ENCODE measurements at places on chromosomes 2 and 18.

GRCh38 chr2:43944915-43945314 lies 50.9 kb downstream of the LRPPRC start:
- H3K4me1 ChIP-seq, result no peaks in the 10 kb centered on the region
- no peaks in the 10 kb centered on the region for H3K27me3 ChIP-seq
- H3K27ac ChIP-seq, result no peak overlapping the region
- peaks cover 4% of the 10 kb centered on the region for H3K36me3 ChIP-seq
- DNase-seq, result no peak
- no peak overlapping the region for H3K4me3 ChIP-seq

GRCh38 chr2:23460228-23460627 lies 75.2 kb downstream of the KLHL29 start:
- H3K27ac ChIP-seq, result no peak overlapping the region
- H3K27me3 ChIP-seq, result peaks cover 2% of the 10 kb centered on the region
- H3K4me3 ChIP-seq, result no peak overlapping the region
- DNase-seq, result no peak
- H3K4me1 ChIP-seq, result no peaks in the 10 kb centered on the region

GRCh38 chr2:231930593-231931281 lies 4.5 kb upstream of the NPPC start:
- no peaks in the 10 kb centered on the region for H3K4me1 ChIP-seq
- no peaks in the 10 kb centered on the region for H3K36me3 ChIP-seq
- H3K27me3 ChIP-seq, result peaks cover 20% of the 10 kb centered on the region
- H3K27ac ChIP-seq, result no peak overlapping the region
- DNase-seq, result no peak

GRCh38 chr2:241257419-241258032 lies 57.9 kb downstream of the HDLBP start:
- H3K4me1 ChIP-seq, result peaks cover 33% of the 10 kb centered on the region
- H3K27me3 ChIP-seq, result peaks cover 4% of the 10 kb centered on the region
- peaks cover 21% of the 10 kb centered on the region for H3K36me3 ChIP-seq
- H3K4me3 ChIP-seq, result peak overlapping the region; percentile 77

DNA sequence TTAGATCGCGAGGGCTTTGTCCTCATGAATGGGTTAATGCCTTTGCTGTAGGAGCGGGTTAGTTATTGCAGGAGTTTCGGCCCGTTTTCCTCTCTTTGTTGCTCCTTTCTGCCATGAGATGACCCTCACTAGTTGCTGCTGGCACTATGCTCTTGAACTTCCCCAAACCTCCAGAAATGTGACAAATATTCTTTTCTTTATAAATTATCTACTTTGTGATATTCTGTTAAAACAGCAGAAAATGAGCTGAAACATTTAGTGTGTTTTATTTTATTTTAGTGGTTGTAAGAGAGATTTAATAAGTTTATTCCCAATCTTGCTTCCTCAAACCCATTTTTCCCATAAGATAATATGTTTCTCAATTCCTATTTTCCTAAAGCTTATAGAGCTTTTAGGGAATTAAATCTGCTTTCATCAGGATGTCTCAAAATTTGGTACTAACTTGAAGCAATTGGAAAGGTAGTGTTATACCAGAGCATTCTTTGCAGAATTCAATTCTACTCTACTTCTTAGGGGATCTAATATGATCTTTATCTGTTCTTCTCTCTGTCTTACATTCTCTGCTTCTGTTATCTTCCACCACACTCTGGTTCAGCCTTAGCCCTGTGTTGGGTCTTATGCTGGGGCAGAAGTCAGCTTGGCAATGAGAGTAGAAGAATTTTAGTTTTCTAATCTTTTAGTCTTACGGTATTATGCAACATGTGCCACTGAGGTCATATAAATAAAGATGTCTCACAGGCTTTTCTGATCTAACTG lies 23.1 kb downstream of the DDX1 start:
- no peak overlapping the region for H3K4me3 ChIP-seq
- no peak overlapping the region for H3K27ac ChIP-seq
- DNase-seq, result no peak
- peaks cover 17% of the 10 kb centered on the region for H3K4me1 ChIP-seq

GRCh38 chr2:241481687-241482086 lies 26.7 kb downstream of the STK25 start:
- H3K4me3 ChIP-seq, result no peak overlapping the region
- no peak overlapping the region for H3K27ac ChIP-seq
- no peaks in the 10 kb centered on the region for H3K27me3 ChIP-seq
- no peaks in the 10 kb centered on the region for H3K36me3 ChIP-seq
- no peak for DNase-seq
- H3K4me1 ChIP-seq, result no peaks in the 10 kb centered on the region

GRCh38 chr2:1931003-1931914 lies 186.9 kb upstream of the PXDN start:
- no peak for DNase-seq
- H3K4me1 ChIP-seq, result peaks cover 6% of the 10 kb centered on the region
- H3K27me3 ChIP-seq, result no peaks in the 10 kb centered on the region
- no peak overlapping the region for H3K27ac ChIP-seq
- no peak overlapping the region for H3K4me3 ChIP-seq
- H3K36me3 ChIP-seq, result no peaks in the 10 kb centered on the region

DNA sequence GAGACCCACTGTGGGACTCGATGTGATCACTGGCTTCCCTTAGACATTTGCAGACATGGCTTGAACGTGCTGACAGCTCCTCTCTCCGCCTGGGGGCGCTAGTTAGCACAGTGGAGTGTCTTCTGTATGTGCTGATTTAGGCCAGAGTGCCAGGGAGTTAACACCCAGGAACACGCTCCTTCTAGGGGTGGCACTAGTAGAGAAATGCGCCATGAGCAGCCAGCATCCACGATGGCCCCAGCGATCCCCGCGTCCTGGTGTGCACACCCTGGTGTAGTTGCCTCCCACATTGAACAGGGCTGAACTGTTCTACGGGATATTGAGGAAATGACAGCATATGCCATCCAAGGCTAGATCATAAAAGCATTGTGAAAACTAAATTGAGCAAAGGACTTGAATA lies 11.4 kb upstream of the NMUR1 start:
- H3K4me3 ChIP-seq, result no peak overlapping the region
- H3K27me3 ChIP-seq, result peaks cover 12% of the 10 kb centered on the region
- H3K4me1 ChIP-seq, result peaks cover 64% of the 10 kb centered on the region
- peak; percentile 43 for DNase-seq

GRCh38 chr2:64731746-64732145 lies 78.0 kb upstream of the SERTAD2 start:
- DNase-seq, result no peak
- no peaks in the 10 kb centered on the region for H3K36me3 ChIP-seq
- H3K27ac ChIP-seq, result peak overlapping the region; percentile 92
- no peaks in the 10 kb centered on the region for H3K27me3 ChIP-seq

DNA sequence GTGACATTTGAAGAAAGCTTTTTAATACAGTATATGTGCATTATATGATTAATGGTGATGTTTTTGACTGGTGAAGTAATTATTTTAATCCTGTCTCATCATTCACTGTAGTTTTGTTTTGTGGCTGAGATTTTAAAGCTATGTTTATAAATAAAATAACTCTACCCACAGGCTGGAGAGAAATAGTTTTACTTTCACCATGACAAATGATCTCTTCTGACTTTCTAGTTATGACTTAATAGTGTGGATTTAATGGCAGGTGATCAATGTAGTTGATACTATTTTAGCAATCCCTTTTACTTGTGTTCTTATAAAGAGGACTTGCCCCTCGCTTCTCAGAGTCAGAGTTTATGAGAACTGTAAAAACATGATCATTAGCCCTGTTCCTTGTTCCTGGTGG lies 289.5 kb upstream of the SIX3 start:
- no peak overlapping the region for H3K4me3 ChIP-seq
- H3K36me3 ChIP-seq, result no peaks in the 10 kb centered on the region
- DNase-seq, result no peak
- H3K27ac ChIP-seq, result no peak overlapping the region
- no peaks in the 10 kb centered on the region for H3K27me3 ChIP-seq
- H3K4me1 ChIP-seq, result no peaks in the 10 kb centered on the region

DNA sequence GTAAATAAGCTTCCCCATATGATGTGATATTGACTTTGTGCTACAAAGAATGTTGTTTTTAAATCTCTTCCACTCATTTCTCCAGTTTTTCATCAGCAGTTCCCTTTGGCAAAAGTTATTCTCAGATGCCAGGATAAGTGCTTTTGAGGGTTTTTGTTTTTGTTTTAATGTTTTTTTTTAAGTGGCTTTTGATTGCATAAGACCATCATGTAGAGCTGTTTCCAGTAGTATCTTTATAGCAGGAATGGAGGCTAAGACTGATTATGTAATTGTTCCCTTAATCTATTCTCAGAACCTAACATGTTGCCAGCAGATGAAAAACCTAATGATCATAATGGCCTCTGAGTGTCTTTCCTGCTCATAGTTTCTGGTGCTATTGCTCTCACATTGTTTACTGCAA lies 77.9 kb downstream of the CABLES1 start:
- no peaks in the 10 kb centered on the region for H3K4me1 ChIP-seq
- DNase-seq, result no peak
- no peak overlapping the region for H3K4me3 ChIP-seq
- peaks cover 5% of the 10 kb centered on the region for H3K36me3 ChIP-seq

DNA sequence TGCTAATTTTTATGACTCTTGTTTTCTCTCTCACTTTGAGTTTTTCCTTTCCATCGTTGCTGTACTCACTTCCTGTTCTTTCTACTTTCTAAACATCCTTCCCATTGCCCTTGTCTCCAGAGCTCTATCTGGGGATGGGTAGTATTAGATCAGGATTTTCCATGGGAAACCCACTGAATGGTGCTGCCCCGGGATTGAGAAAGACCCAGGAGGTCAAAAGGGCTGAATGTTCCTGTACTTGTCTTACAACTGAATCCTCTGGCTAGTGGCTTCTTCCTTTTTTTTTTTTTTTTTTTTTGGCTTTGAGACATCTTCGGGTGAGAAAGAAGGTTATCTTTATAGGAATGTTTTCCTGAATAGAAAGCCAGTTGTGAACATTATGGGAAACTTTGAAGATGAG lies 364.8 kb upstream of the SLC14A2 start:
- no peak overlapping the region for H3K4me3 ChIP-seq
- H3K27ac ChIP-seq, result no peak overlapping the region
- H3K4me1 ChIP-seq, result no peaks in the 10 kb centered on the region
- no peaks in the 10 kb centered on the region for H3K36me3 ChIP-seq

GRCh38 chr2:180524499-180524898 lies 455.9 kb upstream of the UBE2E3 start:
- no peaks in the 10 kb centered on the region for H3K36me3 ChIP-seq
- no peak for DNase-seq
- no peak overlapping the region for H3K4me3 ChIP-seq
- H3K27me3 ChIP-seq, result no peaks in the 10 kb centered on the region
- no peak overlapping the region for H3K27ac ChIP-seq

DNA sequence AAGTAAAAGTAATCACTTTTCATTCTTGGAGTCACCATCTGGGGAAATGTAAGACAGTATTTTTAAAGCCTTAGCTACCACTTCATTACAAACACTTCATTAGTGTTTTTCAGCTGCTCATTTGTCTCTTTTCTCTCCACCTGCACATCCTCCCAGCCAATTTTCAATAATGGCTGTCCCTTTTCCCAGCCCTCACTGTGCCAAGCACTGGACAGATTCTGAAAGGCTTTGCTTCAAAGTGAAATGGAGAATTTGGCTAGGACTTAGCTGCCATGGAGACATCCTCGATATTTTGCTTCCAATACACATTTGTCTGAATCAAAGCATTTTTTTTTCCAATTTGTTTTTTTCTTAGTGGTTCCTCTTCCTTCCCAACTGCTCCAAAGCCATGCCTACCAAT lies 272.4 kb upstream of the NRXN1 start:
- H3K36me3 ChIP-seq, result no peaks in the 10 kb centered on the region
- H3K27ac ChIP-seq, result no peak overlapping the region
- H3K4me3 ChIP-seq, result no peak overlapping the region
- no peaks in the 10 kb centered on the region for H3K4me1 ChIP-seq
- DNase-seq, result no peak
- H3K27me3 ChIP-seq, result peaks cover 2% of the 10 kb centered on the region

DNA sequence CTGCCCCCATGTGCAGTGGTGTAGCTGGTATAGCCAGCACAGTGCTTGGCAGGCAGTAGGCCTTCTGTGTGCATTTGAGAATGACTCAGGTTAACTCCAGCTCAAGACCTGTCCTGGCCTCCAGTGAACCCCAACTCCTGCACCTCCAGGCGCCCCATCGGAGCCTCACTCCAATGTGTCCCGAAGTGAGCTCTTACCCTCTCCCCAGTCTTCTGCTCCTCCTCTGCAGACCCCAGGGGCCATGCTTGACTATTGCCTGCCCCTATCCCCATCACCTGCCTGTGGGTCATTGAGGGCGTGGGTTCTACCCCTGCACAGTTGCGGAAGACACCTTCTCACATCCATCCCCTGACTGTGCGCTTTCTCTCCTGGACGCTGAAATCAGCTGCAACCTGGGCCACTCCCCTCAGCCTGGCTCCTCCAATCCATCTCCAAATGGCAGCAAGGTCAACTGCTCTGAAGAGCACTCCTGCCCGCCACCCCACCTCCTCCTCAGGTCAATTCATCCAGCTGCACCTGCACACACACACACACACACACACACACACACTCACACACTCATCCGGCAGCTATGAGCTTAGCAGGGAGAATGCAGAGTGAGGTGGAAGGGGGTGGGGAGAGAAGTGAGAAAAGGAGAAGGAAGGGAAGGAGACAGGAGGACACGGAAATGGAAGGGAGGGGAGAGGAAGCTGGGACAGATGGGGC lies 130.3 kb upstream of the GLI2 start:
- no peak for DNase-seq
- no peak overlapping the region for H3K27ac ChIP-seq
- H3K4me1 ChIP-seq, result no peaks in the 10 kb centered on the region
- peaks cover 7% of the 10 kb centered on the region for H3K27me3 ChIP-seq
- H3K4me3 ChIP-seq, result no peak overlapping the region

- H3K4me3 ChIP-seq, result no peak overlapping the region
- peaks cover 1% of the 10 kb centered on the region for H3K27me3 ChIP-seq
- H3K36me3 ChIP-seq, result no peaks in the 10 kb centered on the region
- no peak overlapping the region for H3K27ac ChIP-seq
These were observed 58.8 kb upstream of the CDC42EP3 start for GRCh38 chr2:37730037-37730818.

GRCh38 chr2:149100739-149101699 lies 62.5 kb downstream of the LYPD6B start:
- H3K27me3 ChIP-seq, result no peaks in the 10 kb centered on the region
- DNase-seq, result no peak
- H3K36me3 ChIP-seq, result no peaks in the 10 kb centered on the region
- no peak overlapping the region for H3K27ac ChIP-seq

DNA sequence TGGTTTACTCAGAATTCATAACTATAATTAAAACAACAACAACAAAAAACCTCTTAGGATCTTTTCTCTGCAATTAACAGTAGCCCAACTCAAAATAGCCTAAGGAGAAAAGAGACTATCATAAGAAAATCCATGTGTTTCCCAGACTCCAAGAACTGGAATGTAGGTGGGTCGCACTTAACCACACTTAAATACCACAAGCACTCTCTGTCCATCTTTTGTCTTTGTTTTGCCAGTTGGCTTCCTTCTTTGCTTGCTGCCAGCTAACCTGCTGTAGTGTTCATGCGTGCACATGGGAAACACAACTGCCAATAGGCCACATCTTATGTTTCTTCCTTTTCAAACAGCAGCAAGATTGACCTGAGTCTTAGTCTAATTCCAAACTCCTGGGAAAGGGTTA lies 24.1 kb upstream of the ACVR1 start:
- H3K4me1 ChIP-seq, result peaks cover 29% of the 10 kb centered on the region
- no peaks in the 10 kb centered on the region for H3K36me3 ChIP-seq
- DNase-seq, result no peak
- no peak overlapping the region for H3K27ac ChIP-seq

GRCh38 chr2:166841152-166841551 lies 47.1 kb upstream of the XIRP2 start:
- no peak for DNase-seq
- H3K27me3 ChIP-seq, result no peaks in the 10 kb centered on the region
- no peaks in the 10 kb centered on the region for H3K4me1 ChIP-seq
- no peak overlapping the region for H3K27ac ChIP-seq

GRCh38 chr2:157901325-157901724 lies 25.2 kb upstream of the ACVR1 start:
- H3K4me3 ChIP-seq, result no peak overlapping the region
- DNase-seq, result no peak
- no peaks in the 10 kb centered on the region for H3K27me3 ChIP-seq
- no peak overlapping the region for H3K27ac ChIP-seq
- no peaks in the 10 kb centered on the region for H3K36me3 ChIP-seq
